ENCODE measurements at places on chromosomes 5 and 9. TPM values are rescaled to one million over a fixed set of nuclear protein-coding genes. Genes with fewer than 3 reads are reported as not detected.

GADD45G gene
- total RNA-seq: not detected

GMCL2 gene
- total RNA-seq: not detected

SPATA31A3 gene
- not detected for total RNA-seq

FOXD4L4 gene
- 0.19 TPM for total RNA-seq

CDC26 gene
- 32.9 TPM for total RNA-seq

OR1J2 gene
- 0.19 TPM for total RNA-seq
